ENCODE measurements at places on chromosomes 12 and 14. TPM values are rescaled to one million over a fixed set of nuclear protein-coding genes. Genes with fewer than 3 reads are reported as not detected.

HOXC10 gene
- not detected for total RNA-seq

DNA sequence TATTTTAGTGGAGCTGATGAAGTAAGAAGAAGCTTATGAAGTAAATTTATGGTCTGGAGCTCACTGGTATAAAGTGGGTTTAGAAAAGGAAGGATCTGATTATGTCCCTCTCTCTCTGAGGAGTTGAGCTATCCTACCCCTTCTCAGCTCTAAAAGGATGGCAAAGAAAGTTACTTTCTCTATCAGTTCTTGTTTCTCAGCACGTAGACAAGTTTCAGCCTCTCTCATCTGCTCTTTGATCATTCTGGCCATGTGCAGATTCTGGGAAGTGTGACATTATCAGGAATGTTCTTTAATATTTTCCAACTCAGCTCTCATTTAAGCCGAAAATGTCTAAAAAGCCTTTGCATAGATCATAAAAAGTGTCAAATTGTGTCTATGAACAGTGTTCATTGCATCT, 5.8 kb upstream of the EGLN3 start:
- peaks cover 2% of the 10 kb centered on the region for H3K27me3 ChIP-seq
- no peaks in the 10 kb centered on the region for H3K36me3 ChIP-seq
- no peak overlapping the region for H3K4me3 ChIP-seq
- DNase-seq: no peak
- peaks cover 1% of the 10 kb centered on the region for H3K4me1 ChIP-seq
- no peak overlapping the region for H3K27ac ChIP-seq

- peak overlapping the region; percentile 59 for H3K4me3 ChIP-seq
- H3K36me3 ChIP-seq: peaks cover 1% of the 10 kb centered on the region
- H3K27ac ChIP-seq: peak overlapping the region; percentile 68
- peak; percentile 19 for DNase-seq
These were observed 559 bp upstream of the CKAP4 start for GRCh38 chr12:106248312-106248845.

GRCh38 chr12:127052511-127053232, 1214.3 kb upstream of the TMEM132C start:
- no peaks in the 10 kb centered on the region for H3K27me3 ChIP-seq
- DNase-seq: no peak
- H3K4me3 ChIP-seq: no peak overlapping the region
- no peak overlapping the region for H3K27ac ChIP-seq
- H3K4me1 ChIP-seq: no peaks in the 10 kb centered on the region

DNA sequence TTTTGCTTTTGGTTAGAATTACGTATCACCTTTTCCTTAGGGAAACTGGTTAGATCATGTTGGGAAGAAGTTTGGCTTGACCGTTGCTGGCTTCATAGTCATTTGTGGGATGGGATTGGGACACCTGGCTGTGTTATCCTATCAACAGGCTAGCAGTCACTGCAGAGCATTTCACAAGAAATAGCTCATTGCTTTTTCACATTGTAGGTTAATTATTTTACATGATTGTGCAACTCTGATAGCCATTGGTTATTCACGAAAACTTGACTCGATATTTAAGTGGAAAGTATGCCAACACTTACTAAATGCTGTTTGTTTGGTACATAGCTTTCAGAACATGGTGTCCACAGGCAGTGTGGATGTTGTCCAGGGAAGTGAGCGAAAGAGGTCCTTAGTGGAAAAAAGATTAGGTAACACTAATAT, 89.4 kb downstream of the NKX2-1 start:
- H3K27me3 ChIP-seq: no peaks in the 10 kb centered on the region
- H3K4me3 ChIP-seq: no peak overlapping the region
- H3K4me1 ChIP-seq: no peaks in the 10 kb centered on the region

PLEKHH1 gene
- total RNA-seq: 8.6 TPM

DNA sequence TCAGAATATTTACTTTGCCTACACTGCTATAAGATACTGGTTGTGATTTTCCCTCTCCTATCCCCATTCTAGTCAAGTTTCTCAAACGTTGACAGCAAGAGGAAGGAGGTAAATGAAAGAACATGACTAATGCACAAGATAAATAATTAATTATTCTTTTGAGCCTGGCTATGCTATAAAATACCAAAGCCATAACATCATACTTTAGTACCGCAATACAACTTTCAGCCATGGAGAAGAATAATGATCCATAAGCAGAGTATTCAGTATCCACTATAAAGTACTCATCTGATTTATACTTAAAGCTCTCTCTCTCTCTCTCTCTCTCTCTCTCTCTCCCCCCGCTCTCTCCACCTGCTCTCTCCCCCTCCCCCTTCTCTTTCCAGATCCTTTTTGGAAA, 41.3 kb downstream of the TDG start:
- H3K4me1 ChIP-seq: no peaks in the 10 kb centered on the region
- H3K27ac ChIP-seq: no peak overlapping the region
- H3K4me3 ChIP-seq: no peak overlapping the region
- no peaks in the 10 kb centered on the region for H3K36me3 ChIP-seq
- DNase-seq: no peak

- no peak overlapping the region for H3K27ac ChIP-seq
- no peak for DNase-seq
- H3K4me3 ChIP-seq: no peak overlapping the region
- H3K4me1 ChIP-seq: no peaks in the 10 kb centered on the region
- H3K36me3 ChIP-seq: no peaks in the 10 kb centered on the region
- no peaks in the 10 kb centered on the region for H3K27me3 ChIP-seq
These were observed 671.8 kb downstream of the RPS29 start for GRCh38 chr14:48914382-48914781.

GRCh38 chr12:67890726-67891258, 98.5 kb upstream of the IFNG-AS1 start:
- H3K36me3 ChIP-seq: no peaks in the 10 kb centered on the region
- no peaks in the 10 kb centered on the region for H3K27me3 ChIP-seq
- no peak overlapping the region for H3K27ac ChIP-seq
- DNase-seq: no peak
- H3K4me3 ChIP-seq: no peak overlapping the region

GRCh38 chr12:118959348-118959747, 22.0 kb upstream of the SRRM4 start:
- no peak overlapping the region for H3K4me3 ChIP-seq
- no peaks in the 10 kb centered on the region for H3K36me3 ChIP-seq
- no peak overlapping the region for H3K27ac ChIP-seq
- H3K4me1 ChIP-seq: no peaks in the 10 kb centered on the region
- H3K27me3 ChIP-seq: no peaks in the 10 kb centered on the region

TAOK3 gene
- total RNA-seq: 16.5 TPM

A2M gene
- 2,807 TPM for total RNA-seq

DNA sequence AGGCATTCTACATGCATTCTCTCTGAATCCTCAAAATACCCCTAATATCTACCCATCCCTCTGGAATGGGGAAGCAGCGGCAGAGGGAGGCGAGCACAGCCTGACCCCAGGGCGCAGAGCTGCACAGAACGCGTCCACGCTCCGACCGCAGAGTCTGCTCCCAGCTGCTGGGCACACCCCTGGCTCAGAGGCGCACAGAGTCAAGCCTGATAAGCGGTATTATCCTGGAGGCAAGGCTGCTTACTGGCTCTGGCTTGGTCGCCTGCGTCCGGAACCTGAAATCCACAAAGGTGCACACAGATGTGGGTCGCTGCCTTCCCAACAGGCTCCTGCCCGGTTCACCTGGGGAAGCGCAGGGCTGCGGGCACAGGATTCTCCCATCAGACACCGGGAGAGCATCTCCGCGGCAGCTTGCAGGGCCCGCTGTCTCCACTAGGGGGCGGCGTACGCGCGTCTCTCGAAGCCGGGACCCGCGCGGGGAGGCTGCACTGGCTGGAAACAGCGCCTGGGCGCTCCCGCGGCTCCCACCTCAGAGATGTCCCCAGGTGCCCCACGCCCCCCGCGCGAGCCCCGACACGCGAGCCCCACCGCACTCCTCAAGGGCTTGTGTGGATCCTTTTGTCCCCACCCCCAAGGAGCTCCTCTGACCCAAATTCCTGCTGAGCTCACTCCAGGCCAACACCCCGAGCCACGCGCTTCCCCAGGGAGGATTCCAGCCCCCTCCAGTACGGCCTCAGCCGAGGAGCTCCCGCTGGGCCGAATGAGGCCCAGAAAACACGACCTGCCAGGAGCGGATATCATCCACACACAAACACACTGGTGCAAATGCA, 120.1 kb upstream of the FZD10 start:
- H3K36me3 ChIP-seq: no peaks in the 10 kb centered on the region
- no peak overlapping the region for H3K4me3 ChIP-seq
- peaks cover 34% of the 10 kb centered on the region for H3K4me1 ChIP-seq
- no peak overlapping the region for H3K27ac ChIP-seq
- DNase-seq: no peak

DNA sequence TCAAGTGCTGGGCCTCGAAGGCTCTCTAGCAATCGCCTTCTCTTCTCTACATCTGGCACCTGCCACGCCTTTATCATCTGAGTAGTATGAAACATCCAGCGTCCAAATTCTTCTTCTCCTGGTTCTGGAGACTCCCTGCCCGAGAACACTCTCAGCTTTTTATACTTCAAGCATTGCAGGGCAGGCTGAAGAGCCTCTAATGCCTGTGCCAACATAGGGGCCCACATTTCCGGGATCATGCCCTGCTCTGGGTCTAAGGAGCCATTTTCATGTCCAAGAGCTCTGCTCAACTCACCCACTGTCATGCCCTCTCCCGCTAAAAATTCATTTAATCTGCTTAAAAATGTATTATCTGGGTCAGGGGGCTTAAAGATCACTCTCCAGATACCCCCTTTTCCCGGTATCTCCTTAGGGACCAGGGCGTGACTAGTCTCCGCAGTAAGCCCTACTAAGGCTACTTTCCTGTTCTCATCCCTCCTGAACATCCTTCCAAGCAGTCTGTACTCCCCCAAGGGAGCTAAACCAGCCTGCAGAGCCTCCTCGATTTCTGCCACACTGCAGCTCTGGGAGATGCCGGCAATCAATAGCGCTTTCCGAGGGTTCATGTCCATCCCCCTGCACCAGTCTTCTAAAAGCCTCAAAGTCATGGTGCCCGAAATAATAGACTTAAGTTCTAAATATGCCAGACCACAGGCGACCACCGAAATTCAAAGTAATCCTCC, 940 bp downstream of the MOAP1 start:
- DNase-seq: no peak
- H3K4me3 ChIP-seq: peak overlapping the region; percentile 99
- peaks cover 4% of the 10 kb centered on the region for H3K36me3 ChIP-seq
- H3K4me1 ChIP-seq: peaks cover 32% of the 10 kb centered on the region
- no peaks in the 10 kb centered on the region for H3K27me3 ChIP-seq

- H3K27me3 ChIP-seq: peaks cover 3% of the 10 kb centered on the region
These were observed 774 bp downstream of the CHGA start for GRCh38 chr14:92923744-92924103.

GRCh38 chr14:34700622-34701130, 13.7 kb downstream of the CFL2 start:
- no peak overlapping the region for H3K27ac ChIP-seq
- no peak for DNase-seq
- H3K27me3 ChIP-seq: no peaks in the 10 kb centered on the region
- H3K4me1 ChIP-seq: peaks cover 15% of the 10 kb centered on the region
